ENCODE measurements at places on chromosomes 12 and 14.

- DNase-seq = no peak
These were observed 6.7 kb downstream of the A2ML1 start for GRCh38 chr12:8829125-8829518.

DNA sequence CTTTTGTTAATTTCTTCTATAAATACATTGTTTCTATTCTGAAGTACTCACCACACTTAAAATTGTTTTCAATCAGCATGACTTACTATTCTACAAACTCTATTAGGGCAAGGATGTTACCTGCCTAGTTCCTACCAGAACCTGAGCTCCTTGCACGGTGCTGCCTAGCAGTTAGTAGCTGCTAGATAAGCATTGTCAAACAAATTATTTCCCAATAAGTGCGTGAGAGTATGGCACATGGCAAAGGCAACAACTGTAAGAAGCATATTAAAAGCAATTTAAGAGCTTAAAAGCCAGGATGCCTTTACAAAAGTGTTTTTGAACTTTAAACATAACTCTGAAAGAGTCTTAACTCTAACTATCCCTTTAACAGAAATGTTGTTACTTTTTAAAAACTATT lies 8.2 kb upstream of the LYZ start:
- no peak for DNase-seq

GRCh38 chr12:116423094-116423493 lies 136.1 kb upstream of the MAP1LC3B2 start:
- DNase-seq = peak; percentile 74

DNA sequence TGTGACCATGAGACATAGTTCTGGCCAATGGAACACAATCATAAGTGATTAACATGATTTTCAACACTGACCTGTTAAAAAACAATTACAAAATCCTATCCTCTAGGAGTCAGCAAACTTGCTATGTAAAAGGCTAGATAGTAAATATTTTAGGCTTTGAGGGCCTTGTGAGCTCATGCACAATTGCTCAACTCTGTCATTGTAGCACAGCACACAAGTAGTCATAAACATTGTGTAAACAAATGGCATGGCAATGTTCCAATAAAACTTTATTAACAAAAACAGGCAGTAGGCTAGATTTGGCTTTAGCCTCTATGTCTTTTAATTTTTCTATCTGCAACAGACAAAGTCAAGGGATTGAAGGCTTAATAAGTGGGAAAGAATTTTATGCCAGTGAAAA lies 350.7 kb downstream of the C12orf50 start:
- DNase-seq = no peak

GRCh38 chr12:103547929-103548328 lies 39.1 kb upstream of the STAB2 start:
- DNase-seq = no peak

- no peak for DNase-seq
These were observed 58.2 kb upstream of the CORO1C start for GRCh38 chr12:108789546-108789945.

DNA sequence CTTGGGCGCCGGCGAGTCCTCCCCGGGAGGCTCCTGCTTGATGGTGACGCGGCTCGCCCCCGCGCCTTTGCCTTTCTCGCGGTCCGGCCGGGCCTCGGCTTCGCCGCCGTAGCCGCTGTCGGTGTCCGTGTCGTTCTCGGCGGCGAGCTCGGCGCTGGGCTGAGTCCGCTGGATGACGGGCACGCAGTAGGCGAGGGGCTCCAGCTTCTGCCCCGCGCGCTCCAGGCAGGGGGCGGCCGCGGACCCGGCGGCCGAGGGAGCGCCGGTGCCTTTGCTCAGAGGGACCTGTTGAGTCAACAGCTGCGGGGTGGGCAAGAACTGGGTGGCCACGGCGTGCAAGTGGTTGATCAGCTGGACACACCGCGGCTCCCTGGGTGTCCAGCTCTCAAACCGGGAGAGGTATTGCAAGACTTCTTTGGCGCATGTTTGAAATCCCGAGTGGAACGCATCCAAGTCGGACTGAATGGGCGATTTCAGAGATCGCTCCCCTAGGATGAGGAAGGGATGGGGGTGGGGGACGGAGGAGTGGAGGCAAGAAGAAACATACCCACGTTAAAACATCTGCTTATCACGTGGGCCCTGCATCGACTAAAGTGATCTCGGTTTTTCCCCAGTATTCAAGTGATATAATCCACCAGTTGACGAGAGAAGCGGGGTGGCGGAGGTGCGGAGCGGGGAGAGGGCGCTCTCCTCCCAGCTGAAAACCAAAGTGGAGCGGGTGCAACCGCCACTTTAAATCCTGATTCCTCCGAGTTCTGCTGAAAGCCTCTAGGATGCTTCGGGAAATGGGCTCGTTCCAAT lies 2.0 kb downstream of the BHLHE41 start:
- DNase-seq = peak; percentile 73

GRCh38 chr14:29454026-29454693 lies 473.5 kb downstream of the PRKD1 start:
- peak; percentile 9 for DNase-seq

GRCh38 chr12:75489187-75489586 lies 8.6 kb downstream of the GLIPR1 start:
- no peak for DNase-seq

DNA sequence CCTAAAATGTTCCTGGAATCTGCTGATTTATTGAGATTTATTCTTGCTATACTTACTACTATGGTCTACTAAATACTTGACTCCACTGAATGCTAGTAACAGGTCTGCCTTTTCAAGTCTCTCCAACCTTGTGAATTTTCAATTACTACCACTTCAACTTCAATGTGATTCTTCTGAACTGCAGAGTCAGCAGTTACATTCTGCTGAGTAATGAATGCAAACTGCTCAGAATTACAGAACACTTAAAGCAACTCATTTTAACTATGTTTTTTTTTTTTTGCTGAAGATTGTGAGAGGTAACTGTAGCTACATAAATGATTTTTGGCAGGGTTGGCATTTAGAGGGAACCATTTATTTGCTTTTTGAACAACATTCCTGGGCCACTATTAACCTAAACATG lies 41.8 kb downstream of the ARF6 start:
- DNase-seq = no peak

DNA sequence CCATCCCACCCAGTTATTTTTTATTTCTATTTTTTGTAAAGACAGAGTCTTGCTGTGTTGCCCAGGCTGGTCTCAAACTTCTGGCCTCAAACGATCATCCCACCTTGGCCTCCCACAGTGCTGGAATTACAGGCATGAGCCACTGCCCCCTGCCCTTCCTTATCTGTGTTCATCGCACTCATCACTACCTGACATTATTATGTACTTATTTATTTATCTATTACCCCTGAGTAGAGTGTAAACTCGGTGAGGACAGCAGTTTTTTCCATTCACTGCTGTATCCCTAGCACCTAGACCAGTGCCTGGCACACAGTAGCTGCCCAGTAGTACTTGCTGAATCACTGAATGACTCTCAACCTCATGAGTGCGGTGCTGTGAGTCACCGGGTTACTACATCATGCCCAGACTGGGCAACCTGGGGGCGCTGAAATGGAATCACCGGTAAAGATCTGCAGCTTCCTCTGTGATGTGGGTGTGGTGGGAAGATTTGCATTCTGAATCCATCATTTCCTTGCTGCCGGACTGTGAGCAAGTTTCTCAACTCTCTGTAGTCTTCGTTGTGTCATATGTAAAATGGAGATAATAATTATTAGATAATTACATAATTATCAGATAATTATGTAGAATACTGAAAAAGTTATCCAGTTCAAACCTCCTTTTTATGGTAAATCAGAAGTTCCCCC lies 81.9 kb upstream of the USP44 start:
- peak; percentile 74 for DNase-seq

DNA sequence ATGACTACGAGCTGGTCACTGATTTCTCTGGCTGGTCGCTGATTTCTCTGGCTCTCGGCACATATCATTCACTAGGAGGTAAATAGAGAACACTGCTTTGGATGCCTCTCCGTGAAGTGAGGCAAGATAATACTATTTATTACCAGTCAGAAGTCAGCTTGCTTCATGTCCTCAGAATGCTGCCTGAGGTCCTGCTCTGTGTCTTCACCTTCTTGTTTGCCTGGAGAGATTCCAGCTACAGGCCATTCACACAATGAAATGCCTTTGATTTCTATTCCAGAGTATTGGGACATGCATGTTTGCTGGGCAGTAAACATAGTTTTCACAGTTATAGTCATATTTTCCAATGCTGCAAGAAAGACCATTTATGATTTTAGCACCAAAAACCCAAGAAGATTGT lies 106.7 kb downstream of the AEBP2 start:
- peak; percentile 24 for DNase-seq

DNA sequence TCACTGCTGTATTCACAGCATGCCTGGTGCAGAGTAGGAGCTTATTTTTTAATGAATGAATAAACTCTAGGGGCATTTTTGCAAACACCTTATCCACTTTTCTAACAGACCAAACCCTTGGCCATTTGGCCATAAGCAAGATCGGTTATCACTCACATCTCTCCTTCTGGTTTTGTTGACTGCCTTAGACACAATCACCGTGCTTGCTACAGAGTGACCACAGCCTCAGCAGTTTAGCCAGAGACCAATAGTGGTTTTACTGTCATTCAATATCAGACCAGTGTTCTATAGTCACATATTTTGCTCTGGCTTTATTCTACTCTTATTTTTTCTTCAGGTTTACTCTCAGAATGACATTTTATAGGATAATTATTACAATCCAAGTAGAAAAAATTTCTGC lies 2.2 kb downstream of the KLRB1 start:
- DNase-seq = no peak

- DNase-seq = no peak
These were observed 45.9 kb downstream of the NOC4L start for GRCh38 chr12:132190012-132190755.

- no peak for DNase-seq
These were observed 4.5 kb downstream of the OR10AD1 start for GRCh38 chr12:48198672-48198971.

GRCh38 chr12:119479121-119479561 lies 114.4 kb upstream of the TMEM233 start:
- DNase-seq = no peak

DNA sequence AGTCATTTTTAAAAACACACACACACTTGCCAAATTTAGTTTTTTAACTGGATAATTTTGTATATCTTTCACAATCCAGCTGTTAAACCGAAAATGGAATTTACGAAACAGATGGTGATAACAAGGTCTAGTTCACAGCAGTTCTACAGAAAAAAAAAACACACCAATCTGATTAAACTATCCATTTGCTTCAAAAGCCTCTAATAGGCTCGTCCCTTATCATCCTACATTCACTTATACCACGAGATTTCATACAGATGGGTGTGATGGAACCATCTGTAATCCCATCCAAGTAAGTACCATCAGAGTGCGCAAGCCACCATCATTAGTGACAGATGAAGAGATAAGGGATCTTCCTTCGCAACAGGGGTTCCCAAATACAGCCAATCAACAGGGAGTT lies 20.1 kb downstream of the GCH1 start:
- no peak for DNase-seq

DNA sequence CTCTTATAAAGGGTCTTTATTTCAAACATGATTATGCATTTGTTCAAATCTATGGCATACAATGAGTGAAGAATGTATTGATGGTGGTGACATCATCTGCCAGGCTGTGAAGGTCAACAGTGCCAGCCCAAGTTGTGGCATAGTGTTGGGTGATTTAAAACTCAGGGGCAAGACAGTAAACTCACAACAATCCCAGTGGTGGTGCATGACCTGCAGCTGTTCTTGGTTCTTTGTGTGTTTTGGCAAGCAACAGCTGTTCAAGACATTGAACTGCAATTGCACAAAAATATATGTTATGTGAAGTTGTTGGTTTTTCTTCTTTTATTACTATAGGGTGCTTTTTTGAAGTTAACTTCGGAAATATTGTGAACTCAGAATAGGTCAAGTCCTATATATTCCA lies 851.6 kb downstream of the NRXN3 start:
- DNase-seq = no peak

- DNase-seq = no peak
These were observed 635 bp upstream of the HECTD4 start for GRCh38 chr12:112382866-112383265.

DNA sequence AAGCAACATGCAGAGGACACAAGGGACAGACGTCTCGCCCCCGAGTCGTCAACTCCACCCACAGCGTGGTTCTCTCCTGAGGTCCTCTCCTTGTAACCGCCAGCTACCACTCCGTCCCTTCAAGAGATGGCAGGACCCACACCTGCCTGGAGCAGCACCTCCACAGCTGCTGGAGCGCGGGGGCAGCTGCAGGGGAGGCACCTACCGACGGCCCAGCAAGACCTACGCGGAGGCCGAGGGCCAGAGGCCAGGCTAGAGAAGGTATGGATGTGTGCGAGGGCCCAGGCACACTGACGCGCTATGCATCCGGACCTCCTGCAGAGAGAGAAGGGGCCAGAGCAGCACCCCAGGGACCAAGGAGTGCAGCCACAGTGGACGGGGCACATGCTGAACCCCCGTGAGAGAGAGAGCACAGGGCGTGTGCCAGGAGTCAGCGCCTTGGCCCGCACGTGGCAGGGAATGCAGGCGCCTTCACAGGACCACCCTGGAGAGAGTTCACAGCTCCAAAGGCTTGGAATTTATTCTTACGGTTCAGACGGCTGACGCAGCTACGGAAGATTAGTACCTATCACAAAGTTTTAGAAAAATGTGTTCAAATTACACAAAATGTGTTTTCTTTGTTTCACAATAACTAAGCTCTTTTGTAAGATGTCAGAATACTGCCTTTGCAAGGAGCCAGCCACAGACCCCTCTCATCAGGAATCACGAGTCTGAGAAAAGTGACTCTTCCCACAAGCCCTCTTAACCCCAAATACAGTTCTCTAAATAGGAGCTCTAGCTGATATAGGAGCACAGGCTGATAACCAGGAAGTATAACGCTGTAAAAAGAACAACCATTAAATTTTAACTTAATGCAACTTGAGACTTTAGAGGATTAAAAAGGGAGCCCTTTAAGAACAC lies 36.8 kb downstream of the CDC42BPB start:
- DNase-seq = no peak

DNA sequence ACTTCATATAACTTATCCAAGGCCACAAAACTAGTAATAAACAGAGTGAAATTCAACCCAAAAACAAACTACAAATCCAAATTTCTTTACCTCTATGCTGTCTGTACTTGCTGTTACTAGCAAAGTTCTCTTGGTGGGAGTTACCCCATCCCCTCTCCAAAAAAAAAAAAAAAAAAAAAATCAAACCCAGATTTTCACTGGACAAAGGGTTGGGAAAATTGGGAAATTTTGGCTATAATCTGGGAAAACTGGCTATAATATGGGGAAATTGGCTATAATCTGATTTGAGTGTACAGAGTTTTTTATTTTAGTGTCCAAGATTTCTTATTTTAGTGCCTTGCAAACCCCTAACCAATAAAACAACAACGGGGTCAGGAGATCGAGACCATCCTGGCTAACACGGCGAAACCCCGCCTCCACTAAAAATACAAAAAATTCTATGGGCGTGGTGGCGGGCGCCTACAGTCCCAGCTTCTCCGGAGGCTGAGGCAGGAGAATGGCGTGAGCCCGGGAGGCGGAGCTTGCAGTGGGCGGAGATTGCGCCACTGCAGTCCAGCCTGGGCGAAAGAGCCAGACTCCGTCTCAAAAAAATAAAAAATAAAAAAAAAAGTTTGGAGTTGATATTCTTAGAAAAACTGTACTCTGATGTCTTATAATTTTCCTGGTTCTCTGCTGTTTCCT lies 148.4 kb downstream of the CHST11 start:
- DNase-seq = no peak

- DNase-seq = no peak
These were observed 110.1 kb downstream of the GPR135 start for GRCh38 chr14:59355091-59355490.

GRCh38 chr14:63282997-63283883 lies 35.5 kb downstream of the GPHB5 start:
- DNase-seq = no peak

GRCh38 chr14:49497725-49498348 lies 88.3 kb downstream of the RPS29 start:
- peak; percentile 66 for DNase-seq

GRCh38 chr12:130425698-130426245 lies 88.1 kb downstream of the PIWIL1 start:
- DNase-seq = no peak

Measured in fibroblast of skin of scalp (primary cell).